ENCODE measurements at places on chromosomes 7 and 10.

DNA sequence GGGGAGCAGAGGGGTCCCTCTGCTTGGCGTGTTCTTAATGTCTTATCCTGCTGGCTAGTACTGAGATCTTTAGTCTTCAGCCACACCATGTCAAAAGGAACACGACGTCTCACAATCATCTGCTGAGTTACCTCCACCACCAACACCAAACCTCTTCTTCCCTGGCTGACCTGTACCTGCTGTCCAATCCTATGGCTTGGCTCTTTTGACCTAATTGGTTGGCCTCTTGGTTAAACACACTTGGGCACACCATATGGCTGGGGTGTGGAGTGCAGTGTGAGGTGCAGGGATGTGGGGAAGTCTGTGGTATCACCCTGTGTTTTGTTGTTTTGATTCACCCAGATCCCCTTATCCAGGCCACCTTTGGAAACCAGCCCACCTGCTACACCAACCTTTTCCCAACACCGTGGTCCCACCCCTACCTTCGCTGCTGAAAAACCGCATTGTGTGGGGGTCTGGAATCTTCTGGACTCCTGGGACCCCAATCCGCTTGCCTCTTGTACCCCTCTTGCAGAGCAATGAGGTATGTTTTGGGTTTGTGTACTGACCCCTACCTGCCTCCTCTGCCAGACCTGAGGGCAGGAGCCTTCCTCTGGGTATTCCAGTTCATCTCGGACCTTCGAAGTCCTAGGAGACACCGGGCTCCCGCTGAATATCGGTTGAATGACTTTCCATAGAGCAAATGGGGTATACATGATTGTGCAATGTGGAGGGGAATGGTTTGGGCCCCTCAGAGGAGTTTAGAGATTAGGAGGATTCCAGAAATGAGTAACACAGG is 2.8 kb upstream of the LBX1 start:
- DNase-seq = no peak

- no peak for DNase-seq
Observed at GRCh38 chr10:27710014-27710413, 35.6 kb downstream of the MKX start.

DNA sequence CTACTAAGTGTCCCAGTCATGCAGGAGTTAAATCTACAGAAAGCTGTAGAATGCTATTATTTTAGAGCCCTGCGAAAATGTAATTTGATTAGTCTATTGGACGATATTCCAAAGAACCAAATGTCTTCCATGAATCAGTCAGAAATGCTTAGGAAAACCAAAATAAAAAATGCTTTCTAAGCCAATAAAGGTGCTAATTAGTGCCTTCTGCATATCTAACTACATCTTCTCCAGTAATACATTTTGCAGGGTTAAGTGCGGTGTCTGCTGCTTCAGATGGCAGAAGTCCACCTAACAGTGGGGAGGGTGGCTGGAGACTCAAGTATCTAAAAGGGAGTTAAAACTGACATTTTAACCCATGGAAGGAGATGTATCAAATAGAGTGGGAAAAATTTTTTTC is 50.1 kb downstream of the ITPRID1 start:
- DNase-seq = no peak

GRCh38 chr7:106448992-106449859 is 164.4 kb upstream of the NAMPT start:
- DNase-seq = no peak

DNA sequence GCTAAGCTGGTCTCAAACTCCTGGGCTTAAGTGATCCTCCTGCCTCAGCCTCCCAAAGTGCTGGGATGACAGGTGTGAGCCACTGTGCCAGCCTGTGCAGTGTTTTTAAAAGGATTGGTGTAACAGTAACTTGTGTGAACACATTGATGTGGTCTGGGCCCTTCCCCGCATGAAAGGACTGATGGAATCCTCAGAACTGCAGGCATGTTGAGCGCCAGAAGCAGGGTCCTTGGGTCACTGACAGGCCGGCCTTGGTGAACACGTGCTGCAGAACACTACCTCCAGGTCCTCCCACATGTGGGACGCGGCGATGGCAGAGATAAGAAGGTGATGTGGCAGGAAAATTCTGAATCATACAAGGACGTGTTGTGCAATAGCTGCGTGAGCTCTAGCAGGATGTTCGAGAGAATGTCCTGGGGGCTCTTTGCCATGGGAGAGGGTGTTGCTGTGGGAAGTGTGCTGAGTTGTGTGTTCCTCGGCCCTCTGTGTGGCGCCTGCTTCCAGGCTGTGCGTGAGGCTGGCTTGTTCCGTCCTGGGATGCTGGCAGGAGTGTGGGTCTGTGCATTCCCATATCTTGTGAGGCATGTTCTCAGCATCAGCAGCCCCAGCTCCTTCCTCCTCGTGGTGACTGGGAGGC is 68.2 kb downstream of the DNAJB6 start:
- DNase-seq = no peak

DNA sequence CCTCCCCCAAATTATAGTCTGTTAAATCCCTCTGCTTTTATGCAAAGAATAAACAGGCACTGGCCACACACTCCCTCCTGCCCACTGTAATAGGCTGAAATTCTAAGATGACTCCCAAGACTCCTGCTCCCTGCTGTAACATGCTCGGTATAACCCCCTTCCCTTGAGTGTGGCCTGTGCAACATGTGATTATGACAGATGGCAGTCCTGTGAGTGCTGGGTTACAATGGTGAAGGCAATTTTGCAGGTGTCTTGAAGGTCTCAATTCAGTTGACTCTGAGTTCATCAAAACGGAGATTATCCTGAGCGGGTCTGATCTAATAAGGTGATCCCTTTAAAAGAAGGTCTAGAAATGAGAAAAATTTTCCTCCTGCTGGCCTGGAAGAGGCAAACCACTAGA is 55.9 kb downstream of the CREB3L2 start:
- DNase-seq = no peak

- DNase-seq = peak; percentile 92
Observed at GRCh38 chr10:133124357-133125211, 35.4 kb upstream of the KNDC1 start.

GRCh38 chr10:98047009-98047741 is 16.8 kb upstream of the CRTAC1 start:
- DNase-seq = no peak

- DNase-seq = no peak
Observed at GRCh38 chr7:124366118-124366517, 333.3 kb upstream of the TMEM229A start.

DNA sequence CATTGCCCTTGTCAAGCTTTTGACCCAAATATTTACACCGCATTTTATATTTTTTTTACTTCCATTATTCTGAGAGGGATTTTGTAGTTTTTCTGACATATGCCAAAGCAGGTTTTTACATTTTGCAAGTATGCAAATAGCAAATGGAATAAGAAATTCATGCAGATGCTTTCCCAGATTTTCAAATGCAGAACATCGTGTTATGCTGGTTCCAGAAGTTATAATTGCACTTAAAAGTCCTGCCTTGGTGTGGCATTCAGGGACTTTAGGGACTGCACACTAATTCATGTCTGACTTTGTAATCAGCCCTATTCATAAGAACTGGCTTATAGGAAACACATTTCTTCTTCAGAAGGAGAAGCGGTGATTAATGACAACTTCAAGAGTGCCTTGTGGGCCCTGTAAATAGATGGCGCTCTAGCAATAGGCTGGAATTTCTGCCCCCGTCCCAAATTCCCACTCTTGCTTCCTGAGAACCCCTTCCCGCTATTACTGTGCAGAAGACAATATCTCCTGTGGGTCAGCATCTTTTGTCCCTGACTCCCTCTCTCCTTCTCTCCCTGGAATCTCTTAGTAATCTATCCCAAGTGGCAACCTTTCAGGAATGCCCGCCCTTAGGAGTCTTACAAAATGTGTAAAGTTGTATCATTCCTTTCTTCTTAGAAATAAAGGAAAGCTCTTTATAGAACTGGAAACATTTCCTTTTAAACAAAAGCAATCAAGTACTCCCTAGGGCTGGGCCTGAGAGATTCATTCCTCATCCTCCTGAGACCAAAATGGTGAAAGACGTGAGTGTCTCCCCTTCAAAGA is 264.0 kb downstream of the INHBA start:
- no peak for DNase-seq

GRCh38 chr7:74084722-74085578 is 1.3 kb downstream of the LIMK1 start:
- DNase-seq = no peak

- DNase-seq = no peak
Observed at GRCh38 chr7:118745927-118746326, 521.4 kb downstream of the ANKRD7 start.

- DNase-seq = no peak
Observed at GRCh38 chr7:93165447-93165846, 17.3 kb upstream of the SAMD9L start.

Measured in iPS-NIHi11 (cell line).